ENCODE measurements at places on chromosomes 7 and 10.
A peak's percentile ranks its signal among the peaks of the same experiment; 100 is the strongest.

DNA sequence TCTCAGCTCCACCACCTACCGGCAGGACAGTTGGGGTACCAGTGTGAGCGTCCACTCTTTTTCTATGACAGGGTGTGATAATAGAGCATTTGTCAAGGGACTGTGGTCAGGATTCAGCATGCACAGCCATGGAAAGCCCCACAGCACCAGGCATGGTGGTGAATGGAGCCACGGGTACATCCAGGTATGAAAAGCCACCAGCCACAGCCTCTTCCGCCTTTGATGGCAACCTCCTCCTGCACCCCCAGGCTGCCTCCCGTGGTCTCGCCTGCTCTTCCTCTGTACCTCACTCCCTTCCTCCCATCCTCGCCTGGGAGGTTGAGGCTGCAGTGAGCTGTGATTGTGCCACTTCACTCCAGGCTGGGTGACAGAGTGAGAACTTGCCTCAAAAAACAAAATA, 90.2 kb upstream of the CHST15 start:
- no peak for DNase-seq

- DNase-seq, result no peak
Measured at GRCh38 chr10:98269435-98269912, 1.5 kb upstream of the LOXL4 start.

GRCh38 chr10:117926491-117926890, 120.2 kb downstream of the RAB11FIP2 start:
- DNase-seq, result no peak

GRCh38 chr10:44618910-44619309, 234.0 kb upstream of the CXCL12 start:
- no peak for DNase-seq

DNA sequence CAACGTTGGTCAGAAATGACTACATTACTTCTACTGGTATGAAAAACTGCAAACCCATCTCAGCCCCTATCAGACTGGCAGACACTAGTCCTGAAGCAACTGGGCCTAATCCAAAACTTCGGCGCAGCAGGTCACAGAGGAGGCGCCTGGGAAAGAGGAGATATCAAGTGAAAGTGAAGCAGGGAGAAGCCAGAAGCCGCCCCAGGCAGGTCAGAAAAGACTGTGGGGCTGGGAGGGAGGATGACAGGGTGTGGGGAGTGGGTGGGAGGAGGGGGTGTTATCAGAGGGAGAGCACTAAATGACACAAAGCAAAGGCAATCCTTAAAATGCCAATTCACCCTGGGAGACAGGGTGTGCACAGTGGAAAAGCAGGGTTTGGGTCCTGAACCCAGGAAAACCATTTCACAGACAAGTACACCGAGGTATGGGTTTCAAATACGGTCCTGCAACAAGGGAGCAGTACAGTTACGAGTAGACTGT, 731 bp downstream of the CHCHD3 start:
- no peak for DNase-seq

DNA sequence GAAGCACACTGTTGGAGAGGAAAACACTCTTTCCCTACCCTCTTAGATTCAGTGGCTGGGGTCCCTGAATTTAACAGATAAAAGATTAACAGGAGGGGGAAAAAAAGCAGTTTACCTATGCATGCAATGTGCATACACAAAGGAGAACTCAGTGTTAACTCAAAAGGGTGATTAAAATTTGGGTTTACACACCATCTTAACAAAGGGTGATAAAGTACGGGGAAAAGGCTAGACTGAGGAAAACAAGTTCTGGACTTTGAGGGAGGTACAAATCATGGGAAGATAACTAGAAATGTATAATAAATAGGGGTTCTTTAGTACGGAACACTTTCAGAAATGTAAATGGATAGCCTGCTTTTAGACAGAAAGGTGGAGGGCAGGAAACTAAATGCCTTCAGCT, 83.1 kb downstream of the SRPK2 start:
- DNase-seq, result no peak

DNA sequence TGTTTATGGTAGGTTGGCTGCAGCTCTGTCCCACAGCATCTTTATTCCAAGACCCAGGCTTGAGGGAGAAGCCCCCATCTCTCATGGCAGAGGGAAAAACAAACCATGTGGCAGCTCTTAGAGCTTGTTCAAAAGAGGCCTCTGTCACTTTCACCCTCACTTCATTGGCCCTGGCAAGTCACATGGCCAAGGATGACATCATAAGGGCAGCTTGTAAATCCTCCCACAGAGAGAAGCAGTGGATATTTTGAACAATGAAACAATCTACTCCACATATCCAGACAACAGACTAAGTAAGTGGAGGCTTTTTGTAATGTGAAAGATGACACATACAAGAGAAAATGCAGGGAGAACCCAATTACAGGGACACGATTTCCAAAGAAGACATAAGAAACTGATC, 108.1 kb downstream of the GRID1 start:
- DNase-seq, result no peak

GRCh38 chr10:44422570-44423101, 37.7 kb upstream of the CXCL12 start:
- DNase-seq, result no peak

DNA sequence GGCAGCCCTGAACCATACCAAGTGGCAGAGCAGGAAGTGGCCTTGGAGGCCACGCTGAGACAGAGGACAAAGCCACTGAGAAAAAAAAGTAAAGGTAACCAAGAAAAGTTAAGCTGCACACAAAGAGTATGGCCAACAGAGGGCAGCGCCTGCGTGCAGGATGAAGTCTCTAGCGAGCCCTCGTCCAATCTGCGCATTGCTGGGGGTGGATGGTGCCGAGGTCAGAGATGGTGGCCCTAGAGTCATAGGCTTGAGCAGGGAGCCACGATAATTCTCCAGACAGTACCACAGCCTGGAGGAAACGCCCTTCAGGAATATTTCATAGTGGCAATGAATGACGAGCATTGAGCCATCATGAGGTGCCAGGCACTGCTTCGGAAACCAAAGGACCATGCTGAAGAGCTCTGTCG, 9.7 kb downstream of the ATP6V0E2 start:
- DNase-seq, result peak; percentile 36

GRCh38 chr10:51325649-51326048, 251.4 kb downstream of the PRKG1 start:
- DNase-seq, result no peak

GRCh38 chr7:148340438-148341280, 249.9 kb upstream of the C7orf33 start:
- DNase-seq, result no peak

GRCh38 chr7:128666200-128666599, 5.9 kb upstream of the GARIN1A start:
- peak; percentile 42 for DNase-seq

GRCh38 chr10:3008518-3009195, 58.7 kb upstream of the PFKP start:
- no peak for DNase-seq

GRCh38 chr10:114990586-114990985, 52.6 kb downstream of the TRUB1 start:
- no peak for DNase-seq

- DNase-seq, result no peak
Measured at GRCh38 chr10:61869041-61869675, 32.3 kb upstream of the ARID5B start.

GRCh38 chr7:129864042-129864441, 88.7 kb downstream of the UBE2H start:
- DNase-seq, result no peak

- no peak for DNase-seq
Measured at GRCh38 chr7:100951172-100951571, 1.8 kb downstream of the MUC3A start.

DNA sequence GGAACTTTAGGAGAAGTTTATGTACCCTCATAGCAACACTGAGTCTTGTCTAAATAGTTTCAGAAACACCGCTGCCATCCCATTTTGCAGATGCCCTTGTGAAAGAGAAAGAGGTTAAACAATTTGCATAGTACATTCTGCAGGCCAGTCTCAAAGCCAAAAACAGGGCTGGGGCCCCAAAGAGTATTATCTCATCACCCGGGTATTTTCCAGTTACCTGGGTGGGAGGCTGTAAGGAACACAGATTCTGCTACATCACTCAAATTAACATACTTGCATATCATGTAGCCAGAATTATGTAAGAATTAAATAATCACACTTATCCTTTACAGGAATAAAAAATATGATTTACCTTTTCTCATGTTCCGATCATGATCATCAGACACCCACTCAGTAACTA, 3.1 kb upstream of the FAM171A1 start:
- DNase-seq, result no peak

- DNase-seq, result no peak
Measured at GRCh38 chr10:27696466-27696865, 49.2 kb downstream of the MKX start.

- DNase-seq, result no peak
Measured at GRCh38 chr7:19944363-19945120, 171.1 kb upstream of the TMEM196 start.

DNA sequence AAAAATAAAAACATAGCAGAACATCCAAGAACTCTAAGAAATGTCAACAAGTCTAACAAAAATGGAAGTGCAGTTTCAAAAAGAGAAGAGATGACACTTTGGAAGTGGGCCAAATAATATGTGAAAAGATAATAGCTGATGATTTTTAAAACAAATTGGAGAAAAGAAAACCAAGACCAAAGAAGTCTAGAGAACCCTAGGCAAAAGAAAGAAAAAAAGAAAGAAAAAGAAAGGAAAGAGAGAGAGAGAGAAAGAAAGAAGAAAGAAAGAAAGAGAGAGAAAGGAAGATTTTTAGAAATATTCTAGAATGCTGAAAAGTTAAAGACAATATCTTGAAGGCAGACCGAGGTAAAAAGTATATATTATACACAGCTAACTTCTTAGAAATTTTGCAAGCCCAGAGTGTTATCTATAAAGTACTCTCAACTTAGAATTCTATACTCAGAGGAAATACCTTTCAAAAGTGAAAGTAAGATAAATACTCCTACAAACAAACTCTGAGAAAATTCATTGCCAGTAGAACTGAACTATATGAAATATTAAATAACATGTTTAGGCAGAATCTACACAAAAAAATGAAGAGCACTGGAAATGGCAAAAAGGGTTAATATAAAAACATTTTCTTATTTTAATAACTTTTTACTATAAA, 138.7 kb upstream of the SMIM30 start:
- DNase-seq, result no peak

DNA sequence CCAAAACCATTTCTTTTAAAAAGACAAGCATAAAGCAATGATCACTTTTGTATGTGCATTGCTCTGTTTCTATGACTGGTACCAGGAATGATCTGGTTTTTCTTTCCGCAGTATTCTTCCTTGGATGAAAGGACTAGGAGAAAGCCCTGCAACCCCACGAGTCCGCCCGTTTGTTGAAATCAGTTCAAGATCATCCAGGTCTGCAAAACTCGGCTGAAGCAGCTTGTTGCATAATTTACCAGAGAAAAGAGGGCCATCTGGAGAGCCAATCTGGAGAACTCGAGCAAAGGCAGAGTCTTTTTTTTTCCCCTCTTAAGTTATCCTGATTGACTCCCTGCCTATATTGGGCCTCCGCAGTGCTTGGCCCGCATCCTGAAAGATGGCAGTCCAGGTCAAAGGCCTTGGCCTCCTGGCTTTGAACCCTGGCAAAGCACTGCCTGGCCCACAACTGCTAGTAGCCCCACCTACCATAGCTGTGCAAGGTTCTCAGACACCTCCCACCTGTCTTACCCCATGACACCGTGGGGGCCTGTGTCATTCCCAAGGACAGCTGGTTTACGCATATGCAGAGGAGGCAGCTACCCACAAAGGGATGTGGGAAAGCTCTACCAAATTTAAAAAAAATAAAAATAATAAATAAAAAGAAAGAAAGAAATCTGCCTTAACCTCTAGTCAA, 572.2 kb downstream of the INHBA start:
- peak; percentile 86 for DNase-seq

DNA sequence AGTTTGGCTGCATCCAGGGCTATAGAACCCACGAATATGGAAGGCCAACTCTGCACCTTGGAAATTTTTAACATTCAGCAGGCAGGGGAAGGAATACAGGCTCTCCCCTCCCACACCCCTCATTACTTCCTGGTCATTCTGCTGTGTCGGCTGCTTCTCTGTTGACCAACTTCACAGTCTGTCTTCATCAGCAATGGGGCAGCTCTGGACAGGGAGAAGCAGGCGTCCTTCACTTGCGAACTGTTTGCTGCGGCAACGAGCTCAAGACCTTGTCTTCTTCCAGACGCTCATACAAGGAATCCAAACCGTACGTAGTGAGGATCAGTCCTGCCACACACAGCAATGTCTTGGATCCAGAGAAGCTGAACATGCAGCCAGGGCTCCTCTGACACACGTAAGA, 192.2 kb downstream of the DIP2C start:
- no peak for DNase-seq

GRCh38 chr7:135330088-135330487, 96.5 kb downstream of the STRA8 start:
- DNase-seq, result no peak

GRCh38 chr7:85596827-85597226, 410.0 kb upstream of the SEMA3D start:
- DNase-seq, result peak; percentile 38

GRCh38 chr7:99365318-99366141, 9.0 kb upstream of the ARPC1B start:
- DNase-seq, result no peak

DNA sequence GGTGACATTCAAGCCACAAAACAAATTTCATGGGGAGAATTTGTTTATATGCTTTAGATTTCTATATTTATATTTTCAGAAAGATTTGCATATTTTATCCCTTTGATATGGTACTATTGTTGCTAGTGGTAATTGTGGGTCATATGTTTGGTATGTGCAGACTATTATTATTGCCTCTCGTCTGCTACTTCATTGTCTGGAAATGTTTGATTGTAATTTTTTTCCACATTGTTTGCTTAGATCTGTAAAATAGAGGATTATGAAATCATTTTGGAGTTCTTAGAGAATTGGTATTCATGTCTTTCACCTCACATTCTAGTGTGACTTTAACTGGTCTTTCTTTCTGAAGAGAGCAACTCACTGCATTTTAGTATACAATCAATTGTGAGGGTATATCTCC, 44.7 kb downstream of the MYO3A start:
- DNase-seq, result no peak

GRCh38 chr7:139680676-139681462, 96.9 kb downstream of the HIPK2 start:
- DNase-seq, result no peak

DNA sequence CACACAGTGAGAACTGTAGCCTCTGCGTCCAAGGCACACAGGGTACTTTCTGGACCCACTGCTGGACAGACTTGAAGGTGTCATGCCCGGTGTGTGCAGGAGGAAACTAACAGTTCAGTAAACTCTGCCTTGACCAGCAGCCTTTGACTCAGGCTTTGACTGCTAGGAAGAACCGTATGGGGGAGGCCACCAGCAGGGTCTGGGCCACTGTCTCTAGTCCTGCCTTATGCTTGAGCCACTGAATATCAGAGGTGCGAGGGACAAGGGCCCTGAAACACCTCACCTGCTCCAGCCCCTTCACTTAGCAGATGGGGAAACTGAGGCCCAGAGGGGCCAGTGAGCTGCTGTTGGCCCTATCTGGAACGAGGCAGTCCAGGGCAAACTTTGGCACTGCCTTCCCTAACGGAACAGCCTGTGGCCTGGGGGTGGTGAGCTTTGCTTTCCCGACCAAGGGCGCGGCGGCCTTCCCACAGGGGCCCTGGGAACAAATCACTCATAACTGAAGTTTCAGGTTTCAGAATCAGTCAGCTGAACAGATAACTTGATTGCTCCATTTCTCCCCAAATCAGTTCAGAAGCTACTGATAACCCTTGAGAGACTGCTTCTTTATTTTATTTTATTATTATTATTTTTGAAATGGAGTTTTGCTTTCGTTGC, 130.0 kb downstream of the FAM53B start:
- DNase-seq, result no peak
